Spleen (tissue), 13 donors: ENCODE measurements at places on chromosomes 3 and 15.

- DNase-seq = no peak
These were observed 326.4 kb upstream of the SATB1 start for GRCh38 chr3:18751514-18751913.

GRCh38 chr15:95291898-95292472, 1038.5 kb upstream of the NR2F2 start:
- DNase-seq = no peak

DNA sequence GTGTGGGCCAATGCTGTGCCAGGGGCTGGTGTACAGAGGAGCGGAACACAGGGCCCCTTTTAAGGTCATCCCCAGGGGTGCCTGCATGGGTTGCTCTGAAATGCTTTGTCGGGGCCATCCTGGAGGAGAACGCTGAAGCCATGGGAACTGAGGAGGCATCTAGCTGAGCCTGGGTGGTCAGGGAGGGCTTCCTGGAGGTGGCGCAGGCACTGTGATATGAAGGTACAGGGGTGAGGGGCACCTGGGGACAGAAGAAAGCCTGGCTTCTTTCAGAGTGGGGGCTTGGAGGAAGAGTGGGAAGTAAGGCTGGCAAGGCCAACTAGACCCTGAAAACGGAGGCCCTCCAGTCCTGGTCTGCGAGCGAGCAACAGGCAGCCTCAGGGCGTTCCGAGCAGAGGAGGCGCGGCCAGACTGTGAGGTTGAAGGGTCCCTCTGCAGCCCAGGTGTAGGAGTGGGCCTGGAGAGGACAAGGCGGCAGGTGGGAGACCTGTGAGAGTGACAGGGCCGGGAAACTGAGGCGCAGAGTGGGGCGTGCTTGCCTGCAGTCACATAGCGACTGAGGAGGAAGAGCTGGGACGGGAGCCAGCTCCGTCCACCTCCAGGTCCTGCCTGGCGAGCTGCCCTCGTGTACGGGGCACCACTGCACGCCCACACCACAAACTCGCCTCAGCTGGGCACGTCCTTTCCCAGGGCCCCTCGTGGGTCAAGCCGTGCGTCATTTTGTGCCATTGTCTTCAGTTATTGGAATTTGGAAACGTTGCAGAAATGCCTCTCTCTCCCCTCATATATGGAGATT, 4.1 kb downstream of the FBLN2 start:
- no peak for DNase-seq

DNA sequence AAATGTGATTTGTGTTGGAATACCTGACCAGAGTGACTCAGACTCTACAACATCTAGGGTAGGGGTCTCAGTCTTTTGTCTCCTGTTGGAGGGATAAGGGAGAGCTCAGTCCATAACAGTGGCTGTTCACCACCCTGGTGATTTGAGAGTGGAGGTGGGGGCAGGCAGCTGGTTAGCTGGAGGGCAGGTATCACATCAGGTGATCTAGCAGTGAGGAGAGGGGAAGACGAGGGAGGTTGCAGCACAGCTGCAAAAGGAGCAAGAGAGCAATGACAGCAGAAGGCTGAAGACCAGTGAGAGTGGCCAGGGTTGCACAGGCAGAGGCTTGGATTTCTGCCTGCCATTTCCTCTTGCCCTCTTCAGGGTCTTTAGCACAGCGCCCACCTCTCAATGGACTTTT, 38.4 kb downstream of the PLCL2 start:
- DNase-seq = no peak

GRCh38 chr3:100875239-100875638, 118.0 kb downstream of the ABI3BP start:
- no peak for DNase-seq

DNA sequence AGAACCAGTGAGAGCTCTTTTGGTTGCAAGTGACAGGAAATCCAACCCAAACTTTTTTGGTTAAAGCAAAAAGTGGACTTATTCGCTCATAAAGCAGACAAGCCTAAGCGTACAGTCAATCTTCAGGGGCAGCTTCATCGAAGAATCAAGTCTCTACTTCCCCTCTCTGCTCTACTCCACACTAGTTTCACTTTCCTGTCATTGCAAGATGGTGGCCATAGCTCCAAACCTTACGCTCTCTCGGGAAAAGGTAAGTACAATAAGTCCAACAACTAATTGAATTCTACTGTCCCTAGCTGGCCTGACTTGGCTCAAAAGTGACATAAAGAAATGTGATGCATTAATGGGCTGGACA, 24.9 kb upstream of the ZNF710 start:
- no peak for DNase-seq
